ENCODE measurements at places on chromosomes 5 and 9.
A peak's percentile ranks its signal among the peaks of the same experiment; 100 is the strongest.

DNA sequence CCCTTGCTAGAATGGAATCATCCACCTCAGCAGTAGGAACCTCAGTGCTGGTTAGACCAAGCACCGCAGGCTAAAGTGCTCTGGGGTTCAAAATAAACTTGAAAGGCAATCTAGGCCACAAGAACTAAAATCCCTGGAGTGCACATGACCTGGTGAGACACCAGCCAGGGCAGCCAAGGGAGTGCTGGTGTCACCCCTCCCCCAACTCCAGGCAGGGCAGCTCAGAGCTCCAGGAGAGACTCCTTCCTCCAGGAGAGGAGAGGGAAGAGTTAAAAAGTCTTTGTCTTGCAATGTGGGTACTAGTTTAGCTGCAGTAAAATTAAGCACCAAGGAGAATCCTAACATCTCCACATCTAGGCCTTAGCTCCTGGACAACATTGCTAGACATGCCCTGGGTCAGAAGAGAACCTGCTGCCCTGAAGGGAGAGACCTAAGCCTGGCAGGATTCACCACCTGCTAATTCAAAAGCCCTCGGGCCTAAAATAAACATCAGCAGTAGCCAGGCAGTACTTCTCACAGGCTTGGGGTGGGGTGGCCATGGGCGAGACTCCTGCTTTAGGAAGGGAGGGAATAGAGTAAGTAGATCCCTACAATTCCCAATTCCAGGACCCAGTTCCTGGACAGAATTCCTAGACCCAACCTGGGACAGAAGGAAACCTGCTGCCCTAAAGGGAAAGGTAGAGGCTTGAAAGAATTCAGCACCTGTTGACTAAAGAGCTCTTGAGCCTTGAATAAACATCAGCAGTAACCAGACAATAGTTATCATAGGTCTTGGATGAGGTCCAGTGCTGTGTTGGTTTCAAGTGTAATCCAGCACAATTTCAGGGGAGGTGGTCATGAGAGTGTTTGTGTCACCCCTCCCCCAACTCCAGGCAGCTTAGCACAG is 25.8 kb downstream of the UGT3A2 start:
- DNase-seq = no peak

GRCh38 chr5:42621242-42621641 is 135.4 kb upstream of the CCDC152 start:
- no peak for DNase-seq

GRCh38 chr9:34590381-34591247 is 1.1 kb upstream of the CNTFR start:
- DNase-seq = no peak

- no peak for DNase-seq
Observed at GRCh38 chr9:36956908-36957307, 77.2 kb downstream of the PAX5 start.

GRCh38 chr9:72581694-72582093 is 60.3 kb downstream of the TMC1 start:
- DNase-seq = no peak

DNA sequence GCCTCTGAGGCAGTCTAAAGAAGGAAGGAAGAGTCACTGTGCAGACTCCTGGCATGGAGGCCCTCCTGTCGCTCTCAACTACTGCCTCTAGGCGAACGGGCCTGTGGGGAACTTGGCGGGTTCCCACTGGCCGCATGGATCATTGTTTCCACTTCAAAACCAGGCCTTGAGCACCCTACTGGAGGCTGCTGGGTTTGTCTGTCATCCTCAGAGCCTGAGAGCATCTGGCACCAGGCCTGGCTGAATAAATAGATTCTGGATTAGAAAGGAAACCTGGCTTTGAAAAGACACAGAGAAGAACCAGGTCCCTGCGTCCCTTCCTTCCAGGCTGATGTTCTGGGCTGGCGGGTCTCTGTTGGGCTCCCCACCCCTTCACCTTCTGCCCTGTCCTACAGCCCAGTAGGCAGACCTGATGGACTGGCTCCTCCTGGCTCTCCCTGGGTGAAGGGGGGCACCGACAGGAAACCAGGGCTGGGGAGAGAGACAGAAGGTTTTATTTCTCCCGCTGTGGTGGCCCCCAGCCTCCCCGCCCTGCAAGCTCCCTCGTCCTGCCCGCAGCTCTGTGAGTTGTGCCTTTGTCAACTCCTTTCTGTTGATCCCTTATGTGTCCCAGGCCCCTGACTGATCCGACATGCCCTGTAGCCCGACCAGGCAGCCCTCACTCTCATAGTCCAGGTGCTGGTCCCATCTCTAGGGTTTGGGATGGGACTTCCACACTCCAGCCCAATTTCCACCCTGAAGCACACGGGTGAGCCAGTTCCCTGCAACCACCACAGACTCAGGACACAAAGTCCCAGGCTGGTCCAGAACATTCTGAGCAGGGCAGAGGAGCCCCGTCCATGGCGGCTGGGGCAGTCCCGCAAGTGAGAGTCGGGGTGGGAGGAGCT is 50.1 kb downstream of the ADAMTS2 start:
- DNase-seq = peak; percentile 88

DNA sequence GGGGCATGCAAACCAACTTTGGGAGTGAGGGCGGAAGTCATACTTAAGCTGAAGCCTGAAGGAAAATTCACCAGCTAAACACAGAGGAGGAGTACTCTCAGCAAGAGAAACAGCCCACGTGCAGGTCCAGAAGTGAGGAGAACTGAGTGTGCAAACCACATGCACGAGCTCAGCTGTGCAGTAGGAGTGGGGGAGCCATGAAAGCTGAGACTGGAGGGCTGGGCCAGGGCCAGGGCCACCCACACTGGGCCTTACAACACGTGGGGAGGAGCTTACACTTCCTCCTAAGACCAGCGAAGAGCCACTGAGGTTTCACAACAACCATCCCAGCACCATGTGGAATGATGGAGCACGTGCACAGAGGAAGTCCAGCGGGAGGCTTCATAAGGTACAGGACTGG is 9.3 kb upstream of the WWC1 start:
- peak; percentile 72 for DNase-seq

GRCh38 chr9:20570756-20571155 is 51.5 kb downstream of the MLLT3 start:
- DNase-seq = peak; percentile 49

DNA sequence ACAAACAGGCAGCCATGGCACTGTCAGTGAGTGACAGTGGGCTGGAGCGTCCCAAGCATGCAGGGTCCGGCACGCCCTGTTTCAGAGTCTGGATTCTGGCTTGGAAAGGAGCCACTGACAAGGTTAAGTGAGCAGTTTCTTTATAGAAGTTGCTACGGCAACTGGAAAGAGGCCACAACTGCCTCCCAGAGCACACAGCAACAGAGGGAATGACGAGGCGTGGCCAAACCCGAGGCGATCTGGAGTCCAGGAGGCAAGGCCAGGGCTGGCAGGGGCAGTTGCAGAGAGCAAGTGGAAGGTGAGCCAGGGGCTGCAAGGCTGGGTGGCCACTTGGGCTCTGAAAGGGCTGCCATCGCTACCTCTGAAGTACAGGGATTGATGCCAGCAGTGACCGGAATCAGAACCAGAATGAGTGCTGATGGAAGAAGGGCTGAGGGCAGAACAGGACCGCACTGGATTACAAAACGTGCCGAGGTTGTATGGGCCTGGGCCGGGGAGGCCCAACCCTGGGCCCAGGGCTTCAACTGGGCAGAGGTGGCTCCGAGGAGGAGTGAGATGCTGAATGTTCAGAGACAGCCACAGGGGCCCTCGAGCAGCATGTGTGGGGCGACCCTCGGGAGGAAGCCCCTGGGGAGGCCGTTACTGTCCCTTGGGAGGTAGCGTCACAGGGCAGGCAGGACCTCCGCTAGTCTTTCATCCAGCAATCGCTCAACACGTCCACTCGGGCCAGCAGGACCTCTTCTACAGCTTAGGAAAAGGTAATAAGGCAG is 4.6 kb downstream of the MRPL41 start:
- DNase-seq = no peak

DNA sequence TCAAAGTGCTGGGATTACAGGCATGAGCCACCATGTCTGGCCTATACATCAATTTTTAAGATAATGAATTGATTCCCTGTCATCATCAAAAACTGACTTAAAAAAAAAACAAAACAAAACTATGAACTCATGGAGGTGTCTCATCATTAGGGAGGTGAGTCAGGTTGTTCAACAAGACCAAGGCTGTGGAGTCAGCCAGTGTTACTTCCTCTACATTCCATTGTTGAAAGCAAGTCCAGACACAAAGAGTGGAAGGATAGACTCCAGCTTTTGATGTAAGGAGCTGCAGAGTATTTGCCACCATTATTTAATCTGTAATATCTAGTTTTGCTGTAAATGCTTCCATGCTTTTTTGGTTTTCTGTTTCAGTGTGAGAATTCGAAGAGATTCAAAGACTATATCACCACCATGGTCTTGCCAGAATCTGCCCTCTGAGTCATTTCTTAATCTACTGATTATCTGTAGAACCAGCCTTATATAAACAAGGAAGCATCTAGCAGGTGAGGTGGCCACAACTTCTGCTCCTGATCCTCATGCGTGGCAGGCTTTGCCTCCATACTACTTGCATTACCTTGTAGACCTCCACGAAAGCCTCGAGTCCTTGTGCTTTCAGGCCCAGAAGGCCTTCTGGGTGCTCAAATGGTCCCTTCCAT is 156.1 kb downstream of the FGF1 start:
- DNase-seq = peak; percentile 43

- no peak for DNase-seq
Observed at GRCh38 chr5:5634817-5635216, 212.3 kb downstream of the ICE1 start.

GRCh38 chr5:38596981-38597380 is 40.5 kb upstream of the LIFR start:
- DNase-seq = no peak

GRCh38 chr9:123349691-123350480 is 6.1 kb upstream of the CRB2 start:
- DNase-seq = peak; percentile 87

GRCh38 chr9:83130541-83130940 is 67.6 kb upstream of the RASEF start:
- DNase-seq = no peak

DNA sequence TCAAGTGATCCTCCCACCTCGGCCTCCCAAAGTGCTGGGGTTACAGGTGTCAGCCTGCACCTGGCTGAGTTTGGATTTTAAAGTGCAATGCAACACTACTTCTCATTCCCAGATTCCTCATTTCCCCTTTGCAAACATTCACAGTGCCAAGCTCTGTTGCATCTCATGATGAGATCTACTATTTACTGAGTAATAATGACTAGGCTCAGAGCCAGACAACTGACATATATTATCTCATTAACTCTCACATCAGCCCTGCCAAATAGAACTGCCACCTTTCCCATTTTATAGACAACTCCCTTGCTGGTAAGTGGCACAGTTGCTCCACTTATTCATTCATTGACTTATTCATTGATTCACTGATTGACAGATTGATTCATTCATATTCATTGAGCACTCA is 7.0 kb downstream of the PDE6A start:
- no peak for DNase-seq

- DNase-seq = no peak
Observed at GRCh38 chr5:115457571-115457970, 87.0 kb downstream of the FEM1C start.

- DNase-seq = no peak
Observed at GRCh38 chr9:37678789-37679273, 28.1 kb downstream of the FRMPD1 start.

GRCh38 chr9:136776947-136777346 is 12.6 kb upstream of the LCN15 start:
- DNase-seq = no peak

- DNase-seq = no peak
Observed at GRCh38 chr5:33715661-33716060, 176.1 kb downstream of the ADAMTS12 start.

DNA sequence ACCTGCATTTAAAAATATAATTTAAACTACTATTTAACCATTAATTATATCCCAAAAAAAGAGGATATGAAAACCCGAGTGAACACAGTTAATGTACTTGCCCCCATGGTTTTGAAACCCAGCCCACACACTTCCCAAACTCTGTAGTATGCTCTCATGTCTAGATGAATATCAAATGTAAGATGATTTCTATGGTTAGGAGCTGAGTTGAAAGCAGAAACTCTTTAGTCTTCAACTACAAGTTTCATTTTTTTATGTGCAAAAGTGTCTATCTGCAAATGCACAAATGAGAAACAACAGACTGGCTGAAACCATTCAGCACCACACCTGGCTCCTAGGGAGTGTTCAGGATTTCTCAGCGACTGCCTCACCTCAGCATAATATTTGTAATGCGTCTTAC is 183.3 kb downstream of the SEMA5A start:
- DNase-seq = no peak

GRCh38 chr5:862367-863243 is 11.8 kb upstream of the ZDHHC11 start:
- DNase-seq = no peak

All from AG20443 (cell line).